ENCODE measurements at places on chromosomes 11 and 22.

DNA sequence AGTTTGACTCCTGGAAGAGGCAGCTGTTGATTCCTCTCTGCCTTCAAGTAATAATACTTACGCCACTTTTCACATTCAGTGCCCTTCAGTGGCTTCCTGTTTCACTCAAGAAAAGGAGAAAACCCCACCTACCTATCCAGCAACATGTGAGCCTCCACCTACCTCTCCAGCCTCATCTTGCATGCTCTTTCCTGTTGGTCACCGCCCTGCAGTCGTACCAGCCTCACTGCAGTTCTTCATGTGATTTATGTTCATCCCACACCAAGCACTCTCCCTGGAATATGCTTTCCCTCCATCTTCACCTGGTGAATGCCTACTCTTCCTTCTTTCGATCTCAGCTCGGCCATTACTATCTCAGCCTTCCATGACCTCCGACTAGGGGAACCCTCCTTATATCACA, 21.8 kb upstream of the YWHAH start:
- no peak for DNase-seq

DNA sequence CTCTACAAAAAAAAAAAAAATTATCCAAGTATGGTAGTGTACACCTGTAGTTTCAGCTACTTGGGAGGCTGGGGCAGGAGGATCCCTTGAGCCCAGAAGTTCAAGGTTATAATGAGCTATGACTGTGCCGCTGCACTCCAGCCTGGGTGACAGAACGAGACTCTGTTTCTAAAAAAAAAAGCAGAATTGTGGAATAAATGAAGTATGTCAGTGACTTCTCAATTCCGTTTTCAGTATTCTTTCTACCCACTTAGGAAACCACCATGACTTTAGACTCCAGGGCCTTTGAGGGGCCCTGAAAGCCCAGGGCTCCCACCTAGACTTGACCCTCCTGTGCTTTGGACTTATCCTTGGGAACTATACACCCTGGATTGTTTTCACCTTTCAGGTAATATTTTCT, 6.5 kb upstream of the NUP160 start:
- no peak for DNase-seq

DNA sequence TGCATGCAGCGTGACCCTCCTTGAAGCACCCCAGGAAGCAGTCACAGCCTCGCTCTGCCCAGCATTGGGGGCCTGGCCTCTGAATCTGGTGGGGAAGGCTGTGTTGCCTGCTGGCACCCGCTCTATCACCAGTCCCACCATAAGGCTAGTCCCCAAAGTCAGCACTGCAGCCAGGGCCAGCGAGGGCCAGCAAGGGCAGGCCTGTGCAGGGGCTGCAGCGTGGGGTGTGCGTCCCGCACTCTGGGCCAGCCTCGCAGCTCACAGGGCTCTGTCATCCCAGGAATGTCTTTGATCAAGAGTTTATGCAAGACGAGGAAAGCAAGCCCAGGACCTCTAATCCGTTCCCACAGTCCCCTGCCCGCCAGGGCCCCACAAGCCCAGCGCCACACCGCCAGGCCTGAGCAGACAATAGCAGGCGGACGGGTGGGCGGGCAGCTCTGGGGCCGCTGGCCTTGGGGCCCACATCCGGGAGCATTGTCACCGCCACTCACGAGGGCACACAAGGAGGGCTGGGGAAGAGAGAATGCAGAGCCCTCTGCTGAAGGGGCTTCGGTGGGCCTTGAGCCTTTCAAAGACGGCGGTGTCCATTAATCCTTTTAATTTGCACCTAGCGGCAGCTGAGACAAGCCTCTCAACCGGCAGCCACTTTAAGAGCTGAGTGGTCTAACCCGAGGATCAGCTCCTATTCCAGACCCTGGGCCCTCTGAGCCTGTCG, 17.1 kb downstream of the LTO1 start:
- no peak for DNase-seq

GRCh38 chr22:47151490-47151889, 389.0 kb downstream of the TBC1D22A start:
- DNase-seq, result no peak

- no peak for DNase-seq
Observed at GRCh38 chr11:79940165-79940564, 499.3 kb upstream of the TENM4 start.

DNA sequence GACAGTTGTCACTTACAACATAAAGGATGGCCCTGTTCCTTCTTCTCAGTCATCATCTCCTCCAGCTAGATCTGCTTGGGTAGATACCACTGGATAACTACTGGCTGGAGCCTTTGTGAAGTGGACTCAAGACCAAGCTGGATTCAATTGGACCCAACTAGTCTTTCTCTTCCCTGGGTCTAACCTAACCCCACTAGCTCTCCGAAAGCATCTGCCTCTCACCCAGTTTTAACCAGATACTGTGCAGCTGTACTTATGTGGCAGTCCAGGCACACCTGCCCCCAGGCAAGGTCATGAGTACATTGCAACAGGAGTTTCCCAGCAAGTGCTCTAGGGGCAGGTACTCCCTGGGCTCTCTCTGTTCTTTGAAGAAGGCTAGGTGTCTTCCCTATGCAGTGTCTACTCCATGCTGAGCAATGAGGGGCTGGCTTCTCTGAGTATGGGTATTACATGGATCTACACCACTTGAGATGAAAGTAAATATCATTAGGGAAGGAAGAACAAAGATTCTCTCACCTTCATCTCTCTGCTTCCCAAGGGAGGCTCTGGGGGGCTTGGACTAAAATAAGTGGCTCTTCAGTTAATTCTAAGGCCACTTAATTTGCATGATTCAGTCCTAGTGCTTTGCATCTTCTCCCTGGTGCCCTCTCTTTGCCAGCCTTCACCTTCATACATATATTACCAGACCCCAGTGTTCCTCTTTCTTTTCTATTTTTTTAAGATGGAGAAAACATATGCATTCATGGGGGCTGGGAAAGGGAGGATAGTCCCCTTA, 236.1 kb downstream of the NXPE2 start:
- no peak for DNase-seq
